ENCODE measurements at places on chromosomes 13 and 19.

- peak; percentile 48 for DNase-seq
Measured at GRCh38 chr19:17555929-17556813, 722 bp downstream of the COLGALT1 start.

DNA sequence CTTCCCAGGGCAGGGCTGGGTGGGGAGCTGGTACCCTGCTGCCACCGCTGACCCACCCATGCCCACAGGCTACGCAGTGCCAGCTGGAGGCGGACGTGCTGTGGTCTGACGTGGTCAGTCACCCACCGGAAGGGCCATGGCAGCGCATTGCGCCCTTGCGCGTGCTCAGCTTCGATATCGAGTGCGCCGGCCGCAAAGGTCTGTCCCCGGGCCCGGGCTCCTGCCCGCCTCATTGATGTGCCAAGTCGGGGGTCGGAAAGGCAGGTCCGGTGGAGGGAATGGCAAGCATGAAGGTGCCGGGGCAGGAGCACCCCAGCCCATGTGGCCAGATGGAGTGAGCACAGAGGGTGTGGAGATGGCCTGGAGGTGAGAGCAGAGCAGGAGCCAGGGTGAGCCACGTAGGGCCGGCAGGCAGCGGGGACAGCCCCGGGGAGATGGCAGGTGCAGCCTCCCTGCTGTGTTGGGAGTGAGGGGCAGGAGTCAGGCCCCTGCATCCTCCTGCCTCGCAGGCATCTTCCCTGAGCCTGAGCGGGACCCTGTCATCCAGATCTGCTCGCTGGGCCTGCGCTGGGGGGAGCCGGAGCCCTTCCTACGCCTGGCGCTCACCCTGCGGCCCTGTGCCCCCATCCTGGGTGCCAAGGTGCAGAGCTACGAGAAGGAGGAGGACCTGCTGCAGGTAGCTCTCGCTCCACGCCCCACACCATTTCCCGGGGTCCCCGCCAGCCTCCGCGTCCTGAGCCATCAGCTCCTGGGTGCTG is 16.0 kb upstream of the SPIB start:
- no peak for DNase-seq

DNA sequence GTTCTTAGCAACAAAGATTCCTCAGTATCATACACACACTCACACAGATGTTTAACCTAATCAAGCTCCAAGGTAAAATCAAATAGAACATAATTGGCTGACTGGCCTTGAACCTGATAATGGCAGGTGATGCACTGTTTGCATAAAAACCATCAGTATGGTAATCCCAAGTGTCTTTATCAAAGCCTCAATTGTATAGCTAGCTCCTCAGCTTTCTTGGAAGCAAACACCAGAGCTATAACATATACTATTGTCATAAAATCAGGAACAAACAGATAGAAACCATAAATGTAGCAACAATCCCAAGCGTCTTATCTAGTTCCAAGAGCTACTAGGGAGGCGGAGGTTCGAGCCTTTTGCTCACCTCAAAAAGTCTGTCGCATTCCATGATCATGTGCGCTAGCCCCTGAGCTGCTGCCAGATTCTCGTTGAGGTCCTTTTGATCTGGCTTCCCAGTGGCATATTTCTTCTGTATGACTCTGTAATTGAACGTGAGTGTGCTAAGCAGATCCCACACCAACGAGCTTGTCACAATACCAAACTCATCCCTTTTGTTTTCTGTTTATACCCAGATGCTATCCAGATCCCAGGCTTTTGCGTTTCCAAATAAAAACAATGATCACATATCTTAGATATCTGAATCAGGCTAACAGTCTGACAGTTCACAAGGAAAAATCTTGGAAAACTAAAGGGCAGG is 95.3 kb downstream of the KL start:
- no peak for DNase-seq

DNA sequence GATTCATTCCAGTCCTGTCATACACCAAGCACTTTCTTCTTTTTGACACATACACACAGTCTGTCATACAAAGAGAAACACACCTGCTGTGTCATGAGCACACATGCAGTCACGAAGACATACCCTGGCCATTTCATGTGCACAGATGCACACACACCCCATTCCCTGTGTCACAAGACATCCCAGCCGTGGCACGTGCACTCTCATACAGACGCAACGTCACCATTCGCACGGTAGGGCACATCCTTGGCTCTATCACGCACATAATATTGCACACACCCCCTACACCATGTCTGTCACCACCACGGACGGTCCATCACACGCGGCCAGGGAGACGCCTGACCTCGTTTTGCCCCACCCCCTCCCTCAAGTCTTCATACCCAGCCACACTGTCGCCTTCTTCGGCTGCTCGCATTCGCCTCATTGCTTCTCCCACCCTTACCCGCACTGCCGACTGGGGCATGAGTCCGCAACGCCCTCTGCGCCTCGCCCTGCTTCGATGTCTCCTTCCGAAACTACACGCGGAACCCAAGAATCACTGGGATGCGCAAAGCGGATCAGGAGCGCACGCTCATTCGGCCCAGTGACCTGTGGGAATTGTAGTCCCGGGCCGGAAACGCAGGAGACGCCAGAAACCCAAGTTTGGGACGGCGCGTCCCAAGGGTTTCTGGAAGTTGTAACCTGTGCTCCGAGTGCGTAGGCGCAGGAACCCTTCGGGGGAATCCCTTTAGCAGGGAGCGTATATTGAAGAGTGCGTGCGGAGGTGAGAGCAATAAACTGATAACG is 6.8 kb upstream of the ZNF283 start:
- DNase-seq, result peak; percentile 94

DNA sequence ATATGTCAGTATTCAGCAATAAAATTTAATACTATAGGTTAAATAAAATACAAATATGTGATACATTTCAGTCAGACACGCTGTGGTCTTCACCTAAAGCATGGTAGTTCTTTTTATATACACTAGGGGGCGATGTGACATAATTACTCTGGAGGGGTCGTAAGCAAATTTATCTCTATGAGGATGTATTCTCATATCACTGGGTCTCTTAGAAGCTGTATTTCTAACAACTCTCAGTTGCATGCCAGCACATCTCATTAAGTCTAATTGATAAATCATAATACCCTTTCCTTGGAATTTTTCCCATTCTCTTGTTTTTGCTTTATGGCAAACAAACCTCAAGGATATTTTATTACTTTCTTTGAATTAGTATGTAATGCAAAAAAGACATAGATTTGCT is 3.9 kb upstream of the PCDH17 start:
- no peak for DNase-seq

DNA sequence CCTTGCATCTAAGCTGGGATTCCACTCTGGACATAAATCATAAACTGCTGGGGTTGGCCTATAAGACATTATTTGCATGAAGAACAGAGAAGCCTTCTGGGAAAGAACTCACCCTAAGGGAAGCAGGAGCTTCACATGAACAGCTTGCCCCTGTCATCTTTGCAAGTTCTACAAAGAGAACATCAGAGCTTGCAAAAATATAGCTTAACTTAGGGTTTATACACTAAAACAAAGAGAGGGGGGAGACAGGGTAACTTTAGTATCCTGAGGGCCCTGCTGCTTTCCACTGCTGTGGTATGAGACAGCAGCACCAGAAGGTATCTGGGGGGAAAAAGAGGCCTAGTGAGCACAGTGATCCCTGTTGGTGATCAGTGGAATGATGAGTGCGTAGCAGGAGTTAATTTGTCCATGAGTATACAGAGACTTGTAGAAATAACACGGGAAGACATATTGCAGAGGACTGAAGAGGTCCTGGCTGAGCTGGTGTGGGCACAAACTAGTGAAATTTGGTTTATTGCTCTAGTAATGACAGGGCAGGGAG is 116.1 kb upstream of the TSC22D1 start:
- no peak for DNase-seq

- DNase-seq, result no peak
Measured at GRCh38 chr19:15436012-15436825, 13.5 kb downstream of the WIZ start.

GRCh38 chr13:107734891-107735625 is 480.3 kb downstream of the LIG4 start:
- DNase-seq, result no peak

DNA sequence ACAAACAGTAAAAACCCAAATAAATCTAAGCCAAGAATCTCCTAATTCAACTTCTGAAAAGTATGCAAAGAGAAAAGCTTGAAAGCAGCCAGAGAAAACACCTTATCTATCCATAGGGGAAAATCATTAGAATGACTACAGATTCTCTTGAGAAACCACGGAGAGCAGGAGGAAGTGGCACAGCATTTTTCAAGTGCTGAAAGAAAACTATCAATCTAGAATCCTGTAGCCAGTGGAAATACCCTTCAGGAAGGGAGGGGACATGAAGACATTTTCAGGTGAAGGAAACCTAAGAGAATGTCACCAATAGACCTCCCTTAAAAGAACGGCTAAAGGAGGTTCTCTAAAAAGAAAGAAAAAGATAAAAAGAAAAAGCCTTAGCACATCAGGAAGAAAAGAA is 66.2 kb upstream of the XPO4 start:
- no peak for DNase-seq

- DNase-seq, result no peak
Measured at GRCh38 chr19:42251572-42252358, 3.2 kb downstream of the ERF start.

DNA sequence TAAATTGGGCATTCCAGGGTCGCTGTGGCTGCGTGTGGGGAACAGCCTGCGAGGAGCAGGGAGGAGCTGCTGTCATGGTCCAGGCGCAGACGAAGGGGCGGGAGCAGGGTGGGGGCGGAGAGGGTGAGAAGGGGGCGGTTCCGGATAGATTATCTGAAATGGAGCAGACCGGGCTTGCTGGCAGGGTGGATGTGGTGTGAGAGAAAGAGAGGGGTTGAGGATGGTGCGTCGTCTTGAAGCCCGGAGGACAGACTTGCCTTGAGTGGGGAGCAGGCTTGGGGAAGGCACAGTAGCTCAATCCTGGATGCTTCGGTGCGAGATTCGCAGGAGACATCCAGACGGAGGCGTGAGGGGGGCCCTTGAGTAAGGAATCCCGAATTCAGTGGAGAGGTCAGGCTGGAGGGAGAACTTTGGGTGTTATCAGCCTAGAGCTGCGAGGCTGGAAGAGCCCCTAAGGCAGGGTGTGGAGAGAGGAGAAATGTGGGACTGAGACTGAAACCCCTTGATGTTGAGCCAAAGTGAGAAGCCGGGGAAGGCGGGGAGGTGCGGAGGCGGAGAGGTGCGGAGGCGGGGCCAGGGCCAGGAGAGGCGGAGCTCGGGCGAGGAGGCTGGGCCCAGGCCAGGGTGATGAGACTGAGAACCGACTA is 40.6 kb downstream of the DPF1 start:
- DNase-seq, result no peak

GRCh38 chr13:25203127-25203740 is 31.1 kb upstream of the AMER2 start:
- no peak for DNase-seq

GRCh38 chr13:110798081-110798994 is 84.8 kb downstream of the ING1 start:
- DNase-seq, result no peak

GRCh38 chr13:99601535-99601934 is 100.3 kb downstream of the TM9SF2 start:
- DNase-seq, result no peak

GRCh38 chr13:23140492-23140891 is 40.3 kb upstream of the SGCG start:
- no peak for DNase-seq

DNA sequence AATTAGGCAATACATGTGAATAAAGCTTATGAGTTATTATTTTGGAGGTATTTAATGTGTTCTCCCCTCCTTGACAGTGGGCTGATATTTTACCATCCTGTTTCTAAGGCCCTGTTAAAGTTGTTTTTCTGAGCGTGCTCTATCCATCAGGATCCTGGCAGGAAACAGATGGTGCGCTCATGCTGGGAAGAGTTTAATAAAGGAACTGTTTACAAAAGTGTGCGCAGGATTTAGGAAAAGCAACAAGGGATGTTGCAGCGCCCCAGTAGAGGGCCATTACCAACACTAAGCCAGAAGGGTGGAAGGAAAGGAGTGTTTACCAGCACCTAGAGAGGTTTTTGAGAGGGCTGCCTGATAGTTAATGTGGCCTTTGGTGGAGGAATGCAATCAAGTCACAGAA is 374.5 kb downstream of the KCNRG start:
- no peak for DNase-seq

DNA sequence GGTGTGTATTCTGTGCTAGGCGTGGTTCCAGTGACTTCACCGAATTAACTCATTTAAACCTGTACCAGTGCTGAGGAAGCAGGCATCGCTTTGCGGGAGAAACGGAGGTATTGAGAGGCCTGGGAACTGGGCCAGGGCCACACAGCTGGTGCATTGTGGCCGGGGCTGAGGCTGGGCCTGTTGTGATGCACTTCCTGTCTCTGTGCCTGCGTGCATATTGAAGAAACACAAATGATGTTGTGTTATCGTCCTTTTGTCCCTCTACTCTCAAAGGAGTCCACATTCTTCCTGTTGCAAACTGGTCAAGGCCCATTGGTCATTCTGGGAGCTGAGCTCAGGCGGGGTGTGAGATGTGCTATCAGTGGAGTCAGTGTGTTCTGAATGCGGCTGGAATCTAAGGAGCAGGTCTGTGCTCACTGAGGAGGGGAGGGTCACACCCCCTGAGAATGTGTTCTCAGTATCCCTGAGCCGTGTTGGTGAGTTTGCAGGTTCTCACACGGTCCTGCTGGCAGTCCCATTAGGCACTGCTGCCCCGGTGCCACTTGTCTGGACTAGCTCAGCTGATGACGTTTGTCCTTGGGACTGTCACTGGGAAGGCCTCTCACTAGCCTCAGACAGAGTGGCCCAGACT is 62.1 kb downstream of the ARHGEF7 start:
- peak; percentile 91 for DNase-seq

- no peak for DNase-seq
Measured at GRCh38 chr13:31894931-31895330, 136.6 kb upstream of the FRY start.

DNA sequence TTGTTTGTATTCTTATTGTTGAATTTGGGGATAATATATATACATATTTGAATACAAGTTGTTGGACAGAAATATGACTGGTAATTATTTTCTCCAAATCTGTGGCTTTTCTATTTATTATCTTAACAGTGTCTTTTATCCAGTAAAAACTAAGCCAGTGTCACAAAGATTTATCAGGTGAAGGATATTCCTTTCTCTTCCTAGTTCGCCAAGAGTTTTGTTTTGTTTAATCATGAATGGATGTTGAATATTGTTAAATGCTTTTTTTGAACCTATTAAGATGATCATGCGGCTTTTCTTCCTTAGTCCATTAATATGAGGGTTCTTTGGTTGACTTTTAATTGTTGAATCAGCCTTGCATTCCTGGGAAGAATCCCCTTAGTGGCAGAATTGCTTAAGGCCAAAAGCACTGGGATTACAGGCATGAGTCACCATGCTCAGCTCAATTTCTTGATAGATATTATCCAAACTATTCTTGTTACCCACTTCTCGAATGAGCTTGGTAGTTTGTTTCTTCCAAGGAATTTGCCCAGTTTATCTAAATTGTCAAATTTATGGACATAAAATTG is 53.3 kb downstream of the TEX26 start:
- DNase-seq, result no peak

- no peak for DNase-seq
Measured at GRCh38 chr13:111994578-111994977, 72.4 kb upstream of the SOX1 start.

GRCh38 chr13:108833531-108833930 is 204.1 kb downstream of the MYO16 start:
- DNase-seq, result no peak

GRCh38 chr13:39108783-39109182 is 70.5 kb downstream of the NHLRC3 start:
- DNase-seq, result no peak

- DNase-seq, result no peak
Measured at GRCh38 chr13:98454389-98454881, 122.5 kb downstream of the STK24 start.

GRCh38 chr13:80962855-80963254 is 621.9 kb upstream of the SPRY2 start:
- no peak for DNase-seq
